ENCODE measurements at places on chromosomes 3 and 15.

GRCh38 chr3:196985954-196986885 is 17.6 kb upstream of the PIGZ start:
- DNase-seq, result no peak

DNA sequence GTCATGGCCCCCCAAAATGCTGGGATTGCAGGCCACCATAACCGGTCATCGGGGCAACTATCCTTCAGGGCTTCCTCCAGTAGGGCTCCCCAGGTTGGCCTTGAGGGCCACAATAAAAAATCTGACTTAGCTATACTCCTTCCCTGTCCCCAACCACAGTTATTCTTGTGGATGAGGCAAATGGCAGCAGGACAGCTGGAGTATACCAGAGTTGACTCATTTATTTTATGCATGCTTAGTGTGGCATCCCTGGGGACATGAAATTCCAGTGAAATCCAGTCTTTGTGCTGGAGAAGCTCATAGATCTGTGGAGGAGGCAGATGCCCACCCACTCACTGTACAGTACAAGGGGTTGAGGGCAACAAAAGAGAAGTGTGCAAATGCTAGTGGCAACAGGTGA is 109.5 kb downstream of the RORA start:
- no peak for DNase-seq

DNA sequence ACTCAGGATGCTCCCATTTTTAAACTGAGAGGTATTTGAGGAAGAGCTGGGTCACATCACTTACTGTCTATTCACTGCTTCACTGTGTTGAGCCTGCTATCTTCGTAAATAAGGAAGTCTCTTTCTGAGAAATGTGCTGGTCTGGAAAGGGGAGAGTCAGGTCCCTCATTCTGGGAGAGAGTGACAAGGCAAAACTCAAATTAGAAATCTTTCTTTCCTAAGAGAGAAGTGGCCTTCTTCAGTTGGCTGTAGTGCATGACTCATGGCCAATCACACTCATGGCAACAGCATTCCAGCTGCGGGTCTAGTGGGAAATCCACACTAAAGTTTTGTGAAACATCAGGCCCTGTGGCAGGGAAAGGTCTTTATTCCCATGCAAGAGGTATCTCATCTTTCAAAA is 11.5 kb upstream of the TIMP4 start:
- no peak for DNase-seq

DNA sequence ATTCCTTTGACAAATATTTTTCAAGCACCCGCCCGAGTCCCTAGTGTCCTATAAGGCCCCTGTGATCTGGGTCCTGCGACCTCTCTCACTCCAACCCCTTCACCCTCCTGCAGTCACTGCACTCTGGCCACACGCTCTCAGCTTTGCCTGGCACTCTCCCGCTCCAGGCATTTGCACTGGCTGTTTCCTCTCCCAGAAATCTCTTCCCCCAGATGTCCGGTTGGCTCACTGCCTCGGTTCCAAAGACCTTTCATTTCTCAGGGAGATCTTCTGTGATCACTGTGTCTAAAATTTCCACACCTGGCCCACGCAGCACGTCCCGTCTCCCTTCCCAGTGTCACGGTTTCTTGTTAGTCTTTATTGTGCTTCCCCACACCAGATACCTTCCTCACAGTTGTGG is 97.4 kb downstream of the WNT7A start:
- DNase-seq, result no peak

All from left lung (tissue), 14 donors.